Fibroblast of the aortic adventitia (primary cell): ENCODE measurements at places on chromosomes 7 and 10.

- no peak for DNase-seq
Observed at GRCh38 chr7:87926581-87927461, 7.2 kb upstream of the ADAM22 start.

DNA sequence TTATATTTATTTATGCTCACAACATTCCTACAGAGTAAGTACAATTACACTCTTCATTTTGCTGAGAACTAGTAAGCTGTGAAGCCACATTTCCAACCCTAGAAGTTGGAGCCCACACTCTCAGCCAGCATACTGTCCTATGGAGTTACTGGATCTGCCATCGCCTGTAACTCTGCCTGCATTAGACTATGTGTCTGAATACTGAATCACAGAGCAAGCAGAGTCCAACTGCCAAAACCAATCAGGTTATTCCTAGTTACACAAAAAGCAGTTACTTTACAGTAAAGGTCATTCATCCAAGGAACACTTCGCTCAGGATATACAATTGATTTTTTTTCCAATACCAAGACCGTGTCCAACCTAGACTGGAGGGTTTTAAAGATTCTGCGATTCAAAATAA lies 21.5 kb downstream of the CTAGE6 start:
- no peak for DNase-seq

- DNase-seq = no peak
Observed at GRCh38 chr7:112575864-112576263, 95.1 kb downstream of the LSMEM1 start.

- DNase-seq = no peak
Observed at GRCh38 chr7:35983626-35984025, 169.4 kb upstream of the EEPD1 start.

- DNase-seq = no peak
Observed at GRCh38 chr10:122733443-122733842, 33.8 kb upstream of the C10orf120 start.

DNA sequence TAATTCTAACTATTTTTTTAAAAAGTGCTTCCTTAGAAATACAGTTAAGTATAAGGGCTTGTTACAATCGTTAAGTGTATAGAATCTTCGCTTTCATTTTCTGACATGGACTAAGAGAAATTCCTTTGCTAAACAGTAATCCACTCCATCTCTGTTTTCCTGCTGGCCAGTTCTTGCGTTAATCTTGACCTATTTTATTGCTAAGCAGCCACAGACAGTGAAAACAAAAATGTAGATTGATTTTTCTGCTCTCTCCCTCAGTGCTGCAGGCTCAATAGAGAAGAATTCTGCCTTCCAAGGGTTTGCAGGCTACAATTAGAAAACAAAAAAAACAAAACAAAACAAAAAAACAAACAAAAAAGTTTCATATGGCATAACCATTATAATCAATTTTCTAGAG lies 310.4 kb upstream of the ADARB2 start:
- DNase-seq = no peak

DNA sequence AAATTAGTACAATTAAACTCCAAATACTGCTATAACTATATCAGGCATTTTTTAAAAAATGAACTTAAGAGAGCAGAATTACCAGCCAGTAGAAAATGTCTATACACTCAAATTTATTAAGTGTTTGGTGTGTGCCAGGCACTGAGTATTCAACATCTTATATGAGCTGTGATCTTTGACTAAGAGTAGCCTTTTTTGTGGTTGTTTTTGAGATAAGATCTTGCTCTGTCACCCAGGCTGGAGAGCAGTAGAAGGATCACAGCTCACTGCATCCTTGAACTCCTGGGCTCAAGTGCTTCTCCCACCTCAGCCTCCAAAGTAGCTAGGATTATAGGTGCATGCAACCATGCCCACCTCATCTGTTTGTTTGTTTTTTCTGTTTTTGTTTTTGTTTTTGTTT lies 102.5 kb upstream of the CELF2 start:
- no peak for DNase-seq

- no peak for DNase-seq
Observed at GRCh38 chr7:51577390-51577789, 260.8 kb upstream of the COBL start.

DNA sequence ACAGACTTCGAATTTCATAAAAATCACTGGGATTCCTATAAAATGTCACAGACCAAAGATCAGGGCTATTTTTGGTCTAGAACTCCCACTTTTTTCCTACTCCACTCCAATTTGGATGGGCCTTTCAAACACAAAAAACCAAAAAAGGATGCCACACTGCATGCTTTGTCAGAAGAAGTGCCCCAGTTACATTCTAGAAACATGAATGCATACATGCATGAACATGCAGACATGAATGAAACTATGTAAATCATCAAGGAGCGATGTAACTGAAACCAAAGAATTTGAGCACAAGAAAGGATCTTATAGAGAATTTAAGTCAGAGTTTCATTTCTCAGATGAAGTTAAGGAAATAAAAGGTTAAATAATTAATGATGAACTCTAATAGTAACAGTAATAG lies 31.8 kb upstream of the FAM133B start:
- DNase-seq = no peak

DNA sequence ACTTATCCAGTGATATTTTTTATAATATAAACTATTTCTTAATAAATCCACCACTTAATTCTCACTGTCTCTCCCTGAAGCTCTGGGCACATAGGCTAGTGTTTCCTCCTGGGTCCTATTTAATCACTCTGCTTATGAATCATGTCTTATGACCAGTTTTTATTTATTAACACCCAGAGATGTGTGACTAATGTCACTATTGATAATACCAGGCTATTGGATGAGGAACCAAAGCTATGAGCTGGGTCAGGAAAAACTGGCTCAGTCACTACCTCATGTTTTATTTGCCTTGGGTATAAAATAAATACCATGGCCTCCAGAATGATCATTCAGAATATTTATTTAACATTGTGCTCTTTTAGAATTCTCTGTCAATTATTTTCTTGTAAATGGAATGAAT lies 5.2 kb downstream of the SEMA3E start:
- no peak for DNase-seq

GRCh38 chr10:65847436-65848230 lies 1078.2 kb upstream of the LRRTM3 start:
- no peak for DNase-seq

- DNase-seq = peak; percentile 31
Observed at GRCh38 chr7:77439572-77439971, 23.4 kb upstream of the GSAP start.

DNA sequence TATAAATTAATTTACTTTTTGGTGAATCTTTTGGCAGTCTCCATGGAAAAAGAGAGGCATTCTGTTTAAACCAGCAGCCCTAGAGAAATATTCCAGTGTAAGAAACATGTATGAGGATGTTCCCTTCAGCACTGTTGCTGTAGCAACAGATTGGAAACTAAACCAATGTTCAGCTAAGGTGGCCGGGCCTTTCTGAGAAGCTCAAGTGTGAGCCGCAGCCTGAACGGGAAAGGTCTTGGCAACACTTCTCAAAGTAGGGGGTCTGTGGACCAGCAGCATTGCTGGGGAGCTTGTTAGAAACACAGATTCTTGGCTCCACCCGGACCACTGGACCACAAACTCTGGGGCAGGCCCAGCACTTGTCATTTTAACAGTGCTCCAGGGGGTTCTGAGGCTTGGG lies 36.2 kb downstream of the RAMP3 start:
- no peak for DNase-seq

DNA sequence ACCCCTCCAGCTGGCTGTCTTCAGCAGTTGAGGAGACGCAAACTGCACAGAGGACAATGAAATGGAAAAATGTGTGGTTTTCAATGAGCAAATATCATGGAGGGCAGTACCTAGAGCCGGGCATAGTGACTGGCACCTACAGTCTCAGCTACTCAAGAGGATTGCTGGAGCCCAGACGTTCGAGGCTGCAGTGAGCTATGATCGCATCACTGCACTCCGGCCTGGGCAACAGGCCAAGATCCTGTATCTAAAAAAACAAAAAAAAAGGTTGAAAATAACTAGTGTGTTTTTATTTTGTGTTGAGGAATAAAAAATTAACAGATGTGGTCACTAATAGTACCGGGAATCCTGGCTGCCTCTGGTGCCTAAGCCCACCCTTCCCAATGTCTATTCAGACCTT lies 345.5 kb downstream of the GALNT17 start:
- DNase-seq = no peak

GRCh38 chr10:71968553-71969474 lies 4.6 kb downstream of the CHST3 start:
- DNase-seq = no peak

- DNase-seq = no peak
Observed at GRCh38 chr7:5419539-5420066, 4.0 kb downstream of the TNRC18 start.

DNA sequence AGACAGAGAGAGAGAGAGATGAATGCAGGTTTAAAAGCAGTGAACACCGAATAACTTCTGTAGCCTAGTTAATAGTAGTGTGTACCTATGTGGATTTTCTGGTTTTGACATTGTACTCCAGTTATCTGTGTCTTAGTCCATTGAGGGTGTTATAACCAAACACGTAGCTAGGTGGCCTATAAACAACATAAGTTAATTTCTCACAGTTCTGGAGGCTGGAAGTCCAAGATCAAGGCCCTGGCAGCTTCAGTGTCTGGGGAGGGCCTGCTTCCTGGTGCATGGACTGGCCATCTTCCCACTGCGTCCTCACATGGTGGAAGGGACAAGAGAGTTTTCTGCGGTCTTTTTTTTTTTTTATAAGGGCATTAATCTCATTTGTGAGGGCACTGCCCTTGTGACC lies 23.5 kb downstream of the AOC1 start:
- DNase-seq = no peak

DNA sequence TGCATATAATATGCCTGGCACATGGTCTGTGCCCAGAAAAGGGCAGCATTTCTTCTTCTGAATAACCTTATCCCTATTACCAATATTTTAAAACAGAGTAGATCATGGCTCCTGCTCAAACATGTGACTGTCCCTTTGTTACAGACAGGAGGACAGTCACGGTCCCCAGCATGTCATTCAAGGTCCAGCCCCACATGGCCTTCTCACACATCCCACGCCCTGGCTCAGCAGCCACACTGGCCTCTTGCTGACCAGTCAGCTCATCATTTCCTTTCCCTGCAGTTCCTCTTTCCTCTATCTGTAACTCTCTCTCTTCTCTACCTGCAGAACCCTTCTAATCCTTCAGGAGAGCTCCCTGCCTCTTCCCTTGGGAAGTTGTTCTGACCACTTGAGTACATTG lies 167.8 kb downstream of the CHN2 start:
- DNase-seq = no peak

GRCh38 chr10:34911661-34912205 lies 96.6 kb upstream of the PARD3 start:
- no peak for DNase-seq

GRCh38 chr10:7397049-7398035 lies 13.5 kb downstream of the SFMBT2 start:
- no peak for DNase-seq

GRCh38 chr10:118007773-118008172 lies 39.0 kb downstream of the RAB11FIP2 start:
- DNase-seq = no peak

DNA sequence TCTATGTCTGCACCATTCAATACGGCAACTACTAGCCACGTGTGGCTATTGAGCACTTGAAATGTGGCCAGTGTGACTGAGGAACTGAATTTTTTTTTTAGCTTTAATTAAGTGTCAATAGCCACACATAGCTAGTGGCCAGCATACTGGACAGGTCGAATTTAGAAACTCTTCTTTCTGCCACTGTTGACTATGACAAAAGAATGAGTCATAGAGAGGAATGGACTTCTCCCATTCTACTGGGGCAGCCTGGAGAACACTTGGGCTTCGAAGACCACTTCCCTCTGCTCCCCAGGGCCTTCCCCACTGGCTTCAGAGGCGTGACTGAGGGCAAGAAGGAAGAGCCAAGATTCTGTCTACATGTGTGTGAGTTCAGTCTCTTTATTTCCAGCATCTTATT lies 137.5 kb downstream of the SNX10 start:
- no peak for DNase-seq

DNA sequence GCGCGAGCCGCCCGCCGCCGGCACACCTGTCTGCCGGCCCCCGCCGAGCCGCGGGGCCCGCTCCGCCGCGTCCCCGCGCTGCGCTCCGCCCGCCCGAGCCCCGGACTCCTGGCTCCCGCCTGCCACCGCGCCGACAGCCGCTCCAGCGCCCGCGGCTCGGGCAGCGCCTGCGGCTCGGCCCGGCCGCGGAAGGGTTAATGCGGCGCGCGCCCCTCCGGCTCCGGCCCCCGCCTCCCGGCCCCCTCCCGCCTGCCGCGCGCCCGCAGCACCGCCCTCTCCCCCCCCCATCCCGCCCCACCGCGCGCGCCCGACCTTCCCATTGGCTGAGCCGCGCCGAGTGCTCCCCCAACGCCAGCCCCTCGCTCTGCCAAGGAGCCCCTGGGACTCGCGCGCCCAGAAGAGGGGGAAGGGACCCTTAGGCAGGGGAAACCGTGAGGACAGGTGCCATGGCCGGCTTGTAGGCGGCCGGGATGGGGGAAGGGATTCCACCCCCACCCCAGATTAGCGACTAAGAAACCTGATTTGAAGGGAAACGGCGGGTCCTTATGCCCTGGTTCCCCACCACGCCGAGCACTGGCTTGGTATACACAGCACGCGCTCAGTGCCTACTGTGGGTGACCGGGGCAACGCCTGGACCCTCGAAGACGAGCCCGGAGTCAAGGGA lies at the start of gene KCNH2:
Gene KCNH2 (minus strand): TSS at position 196 of the 664 bp plus-strand sequence. CDS start 408 bp downstream, outside the sequence.
- no peak for DNase-seq

- peak; percentile 10 for DNase-seq
Observed at GRCh38 chr7:18119985-18120384, 92.3 kb upstream of the PRPS1L1 start.
